ENCODE measurements at places on chromosomes 3 and 15.

- DNase-seq: no peak
Observed at GRCh38 chr3:35670408-35670965, 31.2 kb downstream of the ARPP21 start.

GRCh38 chr3:14872706-14873105 is 53.9 kb downstream of the FGD5 start:
- DNase-seq: no peak

DNA sequence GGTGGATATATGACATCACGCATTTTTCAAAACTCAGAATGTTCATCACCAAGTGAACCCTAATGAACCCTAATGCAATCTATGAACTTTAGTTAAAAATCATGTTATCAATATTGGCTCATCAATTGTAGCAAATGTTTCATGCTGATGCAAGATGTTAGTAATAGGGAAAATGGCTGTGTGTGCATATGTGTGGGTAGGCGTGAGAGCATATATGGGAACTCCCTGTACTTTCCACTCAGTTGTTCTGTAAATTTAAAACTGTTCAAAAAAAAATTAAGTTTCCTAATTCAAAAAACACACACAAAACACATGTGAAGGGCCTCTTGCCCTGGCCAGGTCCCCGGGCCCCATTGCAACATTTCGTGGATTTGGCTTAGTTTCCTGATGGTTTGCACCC is 89.7 kb upstream of the PROK2 start:
- DNase-seq: no peak

GRCh38 chr15:61721418-61721817 is 338.8 kb downstream of the VPS13C start:
- DNase-seq: no peak

GRCh38 chr15:78617516-78617915 is 3.3 kb downstream of the CHRNA3 start:
- no peak for DNase-seq

DNA sequence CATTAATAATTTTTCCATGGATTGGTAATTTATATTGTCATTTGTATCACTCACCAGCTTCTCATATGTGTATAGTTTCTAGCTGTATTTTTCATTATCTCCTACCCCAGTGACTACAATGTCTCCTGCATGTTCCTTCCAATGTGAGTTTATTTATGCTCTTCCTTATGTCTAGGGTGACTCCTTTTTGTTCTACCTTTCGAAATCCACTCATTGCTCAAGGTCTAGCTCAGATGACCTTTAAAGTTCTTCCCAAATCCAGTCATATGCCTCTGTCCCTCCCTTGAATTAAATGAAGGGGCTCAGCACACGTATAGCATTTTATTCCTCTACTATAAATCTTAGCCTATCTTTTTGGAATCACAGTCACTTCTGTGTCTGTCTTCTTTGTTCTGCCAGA is 53.0 kb downstream of the TMEM45A start:
- no peak for DNase-seq

GRCh38 chr3:180275176-180275575 is 238.4 kb upstream of the PEX5L start:
- no peak for DNase-seq

DNA sequence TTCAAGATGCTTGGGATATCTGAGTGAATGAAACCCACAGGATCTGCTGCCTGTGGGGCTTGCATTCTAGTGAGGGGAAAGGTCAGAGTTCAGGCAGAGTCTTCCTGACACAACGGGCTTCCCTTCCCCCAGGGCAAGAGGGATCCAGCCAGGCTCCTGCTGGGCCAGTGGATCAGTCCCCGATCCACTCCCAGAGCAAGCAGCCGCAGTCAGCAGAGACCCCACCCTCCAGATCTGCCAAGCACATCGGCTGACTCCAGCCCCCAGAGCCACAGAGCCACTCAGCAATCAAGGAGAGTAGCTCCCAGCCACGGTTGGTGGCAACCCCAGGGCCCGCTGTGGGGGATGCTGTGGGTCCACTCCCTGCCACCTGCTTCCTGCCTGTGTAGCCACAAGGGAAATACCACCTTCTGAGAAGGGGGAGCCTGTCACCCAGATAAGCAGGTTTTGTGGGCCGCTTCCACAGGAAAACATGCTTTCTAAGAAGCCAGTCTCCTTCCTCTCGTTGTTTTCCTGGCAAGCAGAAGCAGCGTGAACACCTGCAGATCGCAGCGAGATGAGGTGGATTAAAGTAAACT is 44.9 kb downstream of the CPN2 start:
- DNase-seq: no peak

DNA sequence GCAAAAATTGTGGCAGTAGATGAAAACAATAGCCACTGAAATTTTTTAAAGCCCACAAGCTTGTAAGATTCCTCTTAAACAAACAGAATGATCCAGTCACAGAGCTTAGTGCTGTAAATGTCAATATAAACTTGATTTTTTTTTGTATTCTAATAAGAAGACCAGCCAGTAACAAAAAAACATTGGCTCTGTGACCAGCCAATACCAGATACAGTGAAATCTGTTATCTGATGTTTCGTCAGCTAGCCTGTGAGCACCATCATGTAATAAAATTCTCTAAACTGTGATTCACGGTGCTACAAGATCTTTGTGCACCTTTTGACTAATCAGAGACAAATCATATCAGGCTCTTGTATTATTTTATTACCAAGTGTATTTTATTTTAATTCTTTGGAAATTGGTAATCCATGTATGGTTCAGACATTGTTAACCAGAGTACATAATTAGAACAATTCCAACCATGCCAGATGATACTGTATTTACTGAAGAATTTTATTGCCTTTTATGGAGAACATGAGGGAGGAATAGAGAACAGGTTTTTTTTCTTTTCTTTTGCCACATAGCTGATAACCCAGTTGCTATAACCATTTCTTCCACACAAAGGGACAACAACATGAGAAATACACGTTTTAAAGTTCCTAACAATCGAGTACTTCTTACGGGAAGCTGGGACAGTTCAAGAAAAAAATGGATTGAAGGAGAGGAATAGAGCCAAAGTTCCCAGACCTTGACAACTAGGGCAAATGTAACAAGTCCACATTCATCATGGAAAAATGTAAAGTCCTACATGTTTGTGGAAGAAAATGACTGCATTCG is 71.9 kb downstream of the FILIP1L start:
- no peak for DNase-seq

DNA sequence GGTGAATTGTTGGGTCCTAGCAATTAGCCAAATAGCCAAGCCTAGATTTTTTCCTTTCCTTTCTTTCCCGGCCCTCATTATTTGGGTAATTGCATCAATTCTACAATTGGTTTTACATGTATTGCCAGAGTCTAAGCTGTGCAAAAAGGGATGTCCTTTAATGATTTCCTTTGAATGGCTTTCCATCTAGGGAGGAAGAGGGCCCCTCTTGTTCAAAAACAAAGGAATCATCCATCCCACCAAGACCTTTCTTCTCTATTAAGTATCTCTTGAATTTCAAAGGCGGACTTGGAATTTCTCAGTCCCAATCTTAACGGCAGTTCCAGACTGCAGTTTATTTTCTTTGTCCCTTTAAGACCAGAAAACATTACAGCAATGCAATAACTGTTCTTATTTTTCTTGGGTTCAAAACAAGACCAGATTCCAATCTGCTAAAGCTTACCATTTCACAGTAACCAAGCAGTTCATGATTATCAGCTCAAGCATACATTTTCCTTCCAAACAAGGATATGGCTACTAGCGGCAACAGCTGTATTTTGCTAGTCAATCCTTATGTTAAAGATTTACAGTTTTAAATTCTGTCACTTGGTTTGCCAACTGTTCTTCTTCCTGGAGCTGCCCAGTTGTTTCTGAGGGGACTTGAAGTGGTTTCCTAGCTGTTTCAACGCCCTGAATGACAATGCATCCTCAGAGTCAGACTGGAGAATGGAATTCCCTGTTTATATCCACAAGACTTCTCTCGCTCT is 91.4 kb upstream of the LRIG1 start:
- no peak for DNase-seq

DNA sequence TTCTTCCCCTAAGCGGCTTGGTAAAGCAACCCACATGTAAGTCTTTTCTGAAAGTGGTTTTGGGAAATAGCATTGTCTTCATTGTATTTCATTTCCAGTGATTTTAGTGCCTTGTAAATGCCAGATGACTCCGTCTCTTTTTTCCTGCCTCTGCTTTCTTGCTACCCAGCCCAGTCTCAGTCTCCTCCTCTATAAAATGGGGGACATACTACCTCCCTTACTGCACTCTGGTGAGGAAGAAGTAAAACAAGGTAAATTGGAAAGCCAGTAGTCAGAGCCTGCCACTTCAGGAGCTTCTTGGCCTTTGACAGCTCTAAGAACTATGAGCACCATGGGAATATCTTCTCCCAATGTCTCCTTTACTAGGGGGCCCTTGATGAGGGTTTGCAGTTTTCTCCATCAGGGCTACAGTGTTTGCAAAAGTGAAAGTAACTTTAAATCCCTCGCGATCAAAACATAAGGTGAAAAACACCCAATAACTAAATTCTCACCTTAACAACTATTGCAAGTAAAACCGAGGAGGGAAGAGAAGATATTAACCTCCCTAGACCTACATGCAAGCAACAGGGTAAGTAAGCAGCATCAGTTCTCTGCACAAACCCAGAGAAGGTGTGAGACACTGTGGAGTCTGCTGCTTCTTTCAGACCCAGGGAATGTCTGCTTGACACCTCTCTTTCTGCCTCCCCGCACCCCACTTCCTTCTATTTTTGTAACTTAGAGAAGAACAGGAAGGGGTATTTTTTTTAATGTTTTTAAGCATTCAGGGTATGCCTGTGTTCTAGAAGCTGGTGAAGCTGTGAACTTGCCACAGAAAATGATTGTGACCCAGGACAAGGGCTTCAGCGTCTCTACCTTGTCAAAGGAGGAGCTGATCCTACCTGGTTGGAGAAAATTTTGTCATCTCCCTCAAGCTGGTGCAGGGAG is 159.1 kb upstream of the EOMES start:
- DNase-seq: no peak

GRCh38 chr3:194447161-194447560 is 39.6 kb downstream of the ATP13A3 start:
- DNase-seq: no peak

DNA sequence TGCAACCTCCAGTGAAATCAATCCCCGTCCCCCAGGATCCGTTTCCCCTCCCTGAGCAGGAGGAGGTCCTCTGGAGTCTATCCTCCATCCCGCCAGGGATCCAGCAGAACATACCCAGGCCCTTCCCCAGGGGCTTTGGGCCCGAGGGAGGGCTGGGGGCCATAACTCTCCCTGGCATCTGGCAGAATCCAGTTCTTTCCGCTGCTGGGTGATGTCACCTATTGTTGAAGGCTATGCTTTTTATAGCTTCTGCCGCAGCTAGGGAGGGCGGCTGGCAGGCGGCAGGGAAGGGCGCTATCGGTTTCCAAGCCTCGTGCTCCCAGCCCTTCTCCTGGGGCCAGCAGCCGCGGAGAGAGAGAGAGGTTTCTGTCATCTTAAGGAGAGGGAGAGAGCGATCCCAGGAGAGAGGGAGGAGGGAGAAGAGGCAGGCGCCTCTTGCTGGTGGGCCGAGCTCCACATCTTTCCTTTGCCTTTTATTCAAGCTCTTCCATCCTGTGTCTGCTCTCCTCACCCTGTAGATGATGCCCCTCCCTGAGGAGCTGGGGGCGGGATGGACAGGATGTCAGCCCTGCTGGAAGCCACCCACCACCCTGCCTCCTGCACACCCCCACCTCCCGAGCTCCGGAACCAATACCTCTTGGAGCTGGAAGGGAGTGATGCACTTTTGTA is 120.1 kb downstream of the ANP32A start:
- peak; percentile 95 for DNase-seq

- peak; percentile 63 for DNase-seq
Observed at GRCh38 chr3:172034786-172035685, 4.3 kb upstream of the FNDC3B start.

- no peak for DNase-seq
Observed at GRCh38 chr3:151905647-151906046, 32.2 kb downstream of the SUCNR1 start.

- DNase-seq: peak; percentile 78
Observed at GRCh38 chr3:197547306-197548011, 8.3 kb downstream of the BDH1 start.

GRCh38 chr3:71035886-71036285 is 547.6 kb downstream of the FOXP1 start:
- DNase-seq: no peak

DNA sequence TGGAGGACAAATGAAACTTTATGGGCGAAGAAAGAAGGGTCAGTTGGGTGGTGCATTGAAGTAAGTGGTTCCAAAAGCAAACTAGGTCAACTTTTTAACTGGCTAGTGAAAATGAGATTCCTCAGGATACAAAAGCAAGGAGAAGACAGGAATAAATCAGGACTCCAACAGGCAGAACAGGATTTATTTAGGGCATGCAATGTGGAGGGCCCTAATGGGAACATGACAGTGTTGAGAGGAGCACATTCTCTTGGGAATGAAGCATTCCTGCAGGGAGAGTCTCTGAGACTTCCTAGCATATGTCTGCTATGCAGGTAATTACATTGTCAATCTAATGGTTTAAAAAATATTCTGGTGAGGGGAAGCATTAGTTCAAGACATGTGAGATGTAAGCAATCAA is 8.7 kb downstream of the NPAP1 start:
- no peak for DNase-seq

DNA sequence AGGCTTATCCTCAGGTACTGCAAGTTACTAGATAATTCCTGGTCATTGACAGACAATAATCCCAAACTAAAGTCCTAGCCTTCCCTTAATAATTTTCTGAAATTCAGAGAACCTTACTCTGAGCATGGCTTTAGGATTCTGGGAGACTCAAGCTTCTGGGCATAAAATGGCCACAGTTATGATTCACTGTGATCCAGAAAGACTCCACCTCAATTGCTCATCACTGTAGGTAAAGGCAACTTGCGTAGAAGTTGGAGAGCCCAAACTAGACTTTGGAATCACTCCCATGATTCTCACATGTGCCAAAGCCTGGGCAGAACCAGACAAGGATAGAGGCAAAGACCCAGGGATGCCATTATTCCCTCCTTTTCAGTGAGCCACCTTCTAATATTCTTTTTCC is 195.3 kb downstream of the OSBPL10 start:
- no peak for DNase-seq

DNA sequence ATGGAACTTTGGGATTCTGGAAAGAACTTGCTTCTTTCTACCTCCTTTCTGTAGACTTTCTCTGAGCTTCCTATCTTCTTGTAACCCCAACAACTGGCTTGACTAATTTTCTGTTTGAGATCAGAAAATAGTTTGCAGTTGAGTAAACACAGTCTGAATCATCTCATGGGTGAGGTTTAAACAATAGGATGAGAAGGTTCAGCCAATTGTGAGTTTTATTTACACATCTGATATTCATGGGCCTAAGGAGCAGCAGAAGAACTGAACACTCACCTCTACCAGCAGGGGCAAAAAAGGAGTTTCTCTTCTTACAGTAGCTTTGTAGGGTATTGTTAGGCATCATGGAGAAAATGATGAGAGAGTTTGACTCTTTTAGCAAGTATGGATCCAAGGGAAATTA is 54.2 kb downstream of the DTWD1 start:
- DNase-seq: no peak

- no peak for DNase-seq
Observed at GRCh38 chr15:88654430-88655102, 15.8 kb downstream of the ISG20 start.

- DNase-seq: no peak
Observed at GRCh38 chr3:133753779-133754164, 7.6 kb downstream of the TF start.

GRCh38 chr3:167110901-167111300 is 269.2 kb downstream of the ZBBX start:
- no peak for DNase-seq

GRCh38 chr3:119580067-119580760 is 922 bp downstream of the ADPRH start:
- peak; percentile 61 for DNase-seq

Data from NCI-H82 (cell line).